ENCODE measurements at places on chromosomes 3 and 15.
A peak's percentile ranks its signal among the peaks of the same experiment; 100 is the strongest.

GRCh38 chr3:58979840-58980239, 70.0 kb downstream of the CFAP20DC start:
- DNase-seq: no peak
- H3K27ac ChIP-seq: no peak overlapping the region
- no peaks in the 10 kb centered on the region for H3K27me3 ChIP-seq
- peaks cover 3% of the 10 kb centered on the region for H3K4me1 ChIP-seq
- no peak overlapping the region for H3K4me3 ChIP-seq
- no peaks in the 10 kb centered on the region for H3K36me3 ChIP-seq

DNA sequence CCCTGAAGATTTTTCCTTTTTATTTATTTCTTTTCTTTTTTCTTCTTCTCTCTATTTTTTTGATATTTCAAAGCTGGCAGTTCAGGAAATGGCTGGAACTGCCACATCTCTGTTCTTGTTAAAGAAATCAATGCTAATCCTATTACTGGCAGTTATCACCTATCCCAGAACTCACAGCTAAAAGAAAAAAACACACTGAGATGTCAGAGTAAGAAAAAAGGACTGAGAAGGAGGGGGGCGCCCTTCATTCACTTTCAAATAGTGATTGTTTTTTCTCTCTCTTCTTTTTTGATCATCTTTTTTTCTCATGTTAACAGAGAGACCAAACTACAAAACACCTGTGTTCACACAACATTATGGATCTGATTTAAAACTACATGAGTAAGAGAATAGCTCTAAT, 337.1 kb downstream of the IL20RB start:
- H3K36me3 ChIP-seq: no peaks in the 10 kb centered on the region
- no peak for DNase-seq
- no peak overlapping the region for H3K4me3 ChIP-seq
- no peaks in the 10 kb centered on the region for H3K4me1 ChIP-seq
- no peak overlapping the region for H3K27ac ChIP-seq
- H3K27me3 ChIP-seq: no peaks in the 10 kb centered on the region

- H3K27me3 ChIP-seq: no peaks in the 10 kb centered on the region
- no peaks in the 10 kb centered on the region for H3K36me3 ChIP-seq
- no peaks in the 10 kb centered on the region for H3K4me1 ChIP-seq
- no peak overlapping the region for H3K4me3 ChIP-seq
- no peak overlapping the region for H3K27ac ChIP-seq
- no peak for DNase-seq
Observed at GRCh38 chr15:68312701-68313204, 35.2 kb downstream of the FEM1B start.

- peaks cover 6% of the 10 kb centered on the region for H3K4me1 ChIP-seq
- no peak for DNase-seq
- H3K27ac ChIP-seq: no peak overlapping the region
- no peak overlapping the region for H3K4me3 ChIP-seq
Observed at GRCh38 chr3:10465161-10465560, 40.2 kb downstream of the ATP2B2 start.

DNA sequence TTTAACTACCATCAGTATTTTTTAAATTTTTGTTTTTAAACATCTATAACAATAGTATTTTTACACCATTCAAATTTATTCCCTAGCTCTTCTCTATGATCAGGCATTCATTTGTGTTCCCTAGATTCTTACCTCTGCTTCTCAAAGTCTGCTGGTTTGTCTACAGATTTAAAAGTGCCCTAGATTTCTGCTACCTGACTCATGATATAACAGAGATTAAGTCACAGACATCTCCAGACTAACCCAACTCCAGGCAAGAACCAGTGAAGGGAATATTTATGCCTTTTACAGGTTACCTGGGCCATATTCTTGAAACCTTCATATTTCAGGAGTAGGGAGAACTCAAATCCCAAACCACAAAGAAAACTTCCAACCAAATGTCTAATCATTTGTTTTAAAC, 38.8 kb downstream of the ADAM10 start:
- no peak overlapping the region for H3K4me3 ChIP-seq
- H3K27ac ChIP-seq: no peak overlapping the region
- no peaks in the 10 kb centered on the region for H3K27me3 ChIP-seq
- no peaks in the 10 kb centered on the region for H3K36me3 ChIP-seq
- no peak for DNase-seq
- H3K4me1 ChIP-seq: peaks cover 13% of the 10 kb centered on the region

DNA sequence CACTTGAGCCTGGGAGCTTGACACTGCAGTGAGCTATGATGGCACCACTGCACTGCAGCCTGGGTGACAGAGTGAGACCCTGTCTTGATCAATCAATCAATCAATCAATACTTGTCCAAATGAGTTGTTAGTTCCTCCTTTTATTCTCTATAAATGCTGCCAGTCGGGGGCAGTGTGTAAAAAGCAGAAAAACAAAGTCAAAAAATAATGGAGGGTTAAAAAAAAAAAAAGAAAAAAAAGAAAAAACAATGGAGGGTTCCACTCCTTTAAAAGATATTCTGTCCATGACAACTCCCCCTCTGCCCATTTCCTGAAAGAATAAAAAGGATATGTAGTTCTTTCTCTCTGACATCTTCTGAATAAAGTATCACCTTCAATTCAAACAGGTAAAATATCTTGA, 1068.6 kb downstream of the FHIT start:
- no peak overlapping the region for H3K4me3 ChIP-seq
- no peaks in the 10 kb centered on the region for H3K4me1 ChIP-seq
- H3K27me3 ChIP-seq: no peaks in the 10 kb centered on the region
- no peaks in the 10 kb centered on the region for H3K36me3 ChIP-seq
- no peak for DNase-seq

DNA sequence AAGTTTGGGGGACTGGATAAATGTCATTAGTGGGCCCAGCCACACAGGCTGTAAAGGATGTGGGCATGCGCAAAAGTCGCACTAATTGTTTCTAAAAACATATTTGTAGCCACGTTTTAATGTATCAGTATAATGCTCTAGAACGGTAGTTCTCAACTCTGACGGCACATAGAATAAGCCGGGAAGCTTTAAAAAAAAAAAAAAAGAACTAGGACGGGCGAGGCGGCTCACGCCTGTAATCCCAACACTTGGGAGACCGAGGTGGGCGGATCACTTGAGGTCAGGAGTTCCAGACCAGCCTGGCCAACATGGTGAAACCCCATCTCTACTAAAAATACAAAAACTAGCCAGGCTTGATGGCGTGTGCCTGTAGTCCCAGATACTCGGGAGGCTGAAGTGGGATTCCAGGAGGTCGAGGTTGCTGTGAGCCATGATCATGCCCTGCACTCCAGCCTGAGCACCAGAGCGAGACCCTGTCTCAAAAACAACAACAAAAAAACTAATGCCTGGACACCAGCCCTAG, 618 bp upstream of the MON1A start:
- no peak for DNase-seq
- H3K4me3 ChIP-seq: peak overlapping the region; percentile 94
- no peaks in the 10 kb centered on the region for H3K36me3 ChIP-seq
- peak overlapping the region; percentile 89 for H3K27ac ChIP-seq
- H3K4me1 ChIP-seq: peaks cover 8% of the 10 kb centered on the region
- no peaks in the 10 kb centered on the region for H3K27me3 ChIP-seq

DNA sequence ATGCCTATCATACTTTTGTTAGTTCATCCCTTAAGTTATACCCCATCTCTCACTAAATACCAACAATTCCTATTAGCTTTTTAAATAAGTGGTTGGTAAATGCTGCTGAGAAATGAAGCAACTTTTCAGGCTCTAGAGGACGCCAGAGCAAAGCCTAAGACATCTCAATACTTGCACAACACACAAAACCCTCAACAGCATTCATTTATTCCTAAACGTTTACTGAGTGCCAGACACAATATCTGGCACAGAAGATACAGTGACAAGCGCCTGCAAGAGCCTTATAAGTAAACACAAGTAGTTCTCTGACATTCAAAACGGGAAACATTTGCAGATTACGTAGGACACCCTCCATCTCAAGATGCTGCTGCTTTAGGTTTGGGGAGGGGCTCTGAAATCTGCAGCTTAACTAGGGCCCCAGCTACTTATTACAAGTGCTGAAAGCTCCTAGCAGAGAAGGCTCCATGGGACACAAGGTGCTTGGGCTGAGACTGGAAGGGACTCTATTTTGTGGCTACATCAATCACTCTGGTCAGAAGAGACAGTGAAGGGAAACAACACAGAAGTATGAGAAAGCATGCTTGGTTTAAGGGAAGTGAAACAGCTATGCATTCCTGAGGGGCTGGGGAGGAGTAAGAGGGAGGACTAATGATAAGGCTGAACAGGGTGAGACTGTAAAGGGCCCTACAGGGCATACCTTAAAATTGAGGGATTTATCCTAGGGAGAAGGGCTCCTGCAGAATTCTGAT, 311.3 kb downstream of the PLCL2 start:
- peaks cover 33% of the 10 kb centered on the region for H3K4me1 ChIP-seq
- no peaks in the 10 kb centered on the region for H3K36me3 ChIP-seq
- no peaks in the 10 kb centered on the region for H3K27me3 ChIP-seq
- DNase-seq: peak; percentile 68
- peak overlapping the region; percentile 10 for H3K4me3 ChIP-seq

GRCh38 chr3:188345223-188345622, 191.3 kb downstream of the LPP start:
- H3K4me3 ChIP-seq: no peak overlapping the region
- H3K4me1 ChIP-seq: peaks cover 10% of the 10 kb centered on the region
- H3K27ac ChIP-seq: no peak overlapping the region
- no peak for DNase-seq
- H3K27me3 ChIP-seq: no peaks in the 10 kb centered on the region

- H3K27ac ChIP-seq: no peak overlapping the region
- H3K27me3 ChIP-seq: no peaks in the 10 kb centered on the region
- no peak for DNase-seq
- no peaks in the 10 kb centered on the region for H3K4me1 ChIP-seq
Observed at GRCh38 chr15:83166218-83166617, 41.4 kb downstream of the HDGFL3 start.

Data from B cell (primary cell).